GM12878 (cell line): ENCODE measurements at places on chromosomes 1 and 21.

DNA sequence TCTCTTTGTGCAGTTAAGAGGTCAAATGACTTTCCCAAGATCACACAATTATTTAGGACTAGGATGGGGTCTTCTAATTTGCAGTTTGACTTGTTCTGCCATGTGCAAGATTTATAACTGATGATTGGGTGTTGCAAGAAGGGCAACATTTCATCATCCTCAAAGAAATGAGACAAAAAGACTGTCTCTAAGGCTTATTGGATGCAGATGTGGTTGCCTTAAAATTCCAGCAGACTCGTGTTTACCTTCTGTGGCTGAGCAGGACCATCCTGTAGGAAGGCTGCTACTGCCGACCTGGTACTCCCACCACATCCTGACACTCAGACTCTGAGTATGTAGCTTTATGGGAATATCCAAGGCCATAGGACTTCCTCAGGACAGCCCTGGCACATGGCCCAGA, 99.9 kb upstream of the SGIP1 start:
- no peak for DNase-seq

GRCh38 chr1:235246022-235246948, 81.7 kb downstream of the ARID4B start:
- no peak for DNase-seq

- peak; percentile 71 for DNase-seq
Measured at GRCh38 chr1:24847995-24848881, 81.8 kb downstream of the RUNX3 start.

DNA sequence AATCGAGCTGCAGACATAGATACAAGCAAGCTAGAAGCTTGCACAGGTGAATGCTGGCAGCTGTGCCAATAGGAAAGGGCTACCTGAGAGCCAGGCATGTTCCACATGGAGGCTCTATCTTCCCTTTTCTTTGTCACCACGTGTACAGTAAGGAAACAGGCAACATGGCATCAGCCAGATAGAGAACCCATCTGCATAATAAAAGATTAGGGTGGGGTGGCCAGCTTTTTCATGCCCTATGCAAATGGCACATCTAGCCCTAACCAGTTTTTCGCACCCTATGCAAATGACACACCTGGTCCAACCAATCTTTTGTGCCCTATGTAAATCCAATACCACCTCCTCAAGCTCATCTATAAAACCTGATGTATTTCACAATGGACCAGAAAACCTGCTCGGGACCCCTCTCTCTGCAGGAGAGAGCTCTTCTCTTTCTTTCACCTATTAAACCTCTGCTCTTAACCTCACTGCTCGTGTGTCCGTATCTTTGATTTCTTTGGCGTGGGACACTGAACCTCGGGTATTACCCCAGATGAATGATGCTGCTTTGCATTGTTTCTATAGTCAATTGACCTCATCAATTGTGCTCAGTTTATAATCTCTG, 93.9 kb downstream of the SLC30A10 start:
- DNase-seq, result no peak

GRCh38 chr1:23554481-23555269, 4.6 kb downstream of the ID3 start:
- DNase-seq, result no peak

GRCh38 chr1:93768380-93768863, 86.8 kb upstream of the BCAR3 start:
- DNase-seq, result no peak

DNA sequence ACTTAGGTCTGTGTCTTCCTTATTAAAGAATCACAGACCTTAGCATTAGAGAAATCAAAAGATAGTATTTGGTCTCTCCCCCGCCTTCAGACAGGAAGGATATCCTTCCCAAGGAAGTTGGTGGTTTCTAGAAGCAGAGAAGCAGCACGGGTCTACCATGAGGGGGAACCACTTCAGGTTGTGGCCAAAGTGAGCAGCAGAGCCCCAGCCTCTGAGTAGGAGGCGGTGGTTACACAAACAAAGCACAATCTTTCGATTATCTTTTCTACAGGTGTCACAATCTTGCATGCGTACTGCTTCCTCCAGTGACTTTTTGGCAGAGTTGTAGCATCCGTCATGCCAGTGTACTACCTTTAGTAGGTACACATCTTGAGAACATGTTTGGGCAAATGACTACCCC, 8.8 kb downstream of the PGLYRP4 start:
- DNase-seq, result no peak

DNA sequence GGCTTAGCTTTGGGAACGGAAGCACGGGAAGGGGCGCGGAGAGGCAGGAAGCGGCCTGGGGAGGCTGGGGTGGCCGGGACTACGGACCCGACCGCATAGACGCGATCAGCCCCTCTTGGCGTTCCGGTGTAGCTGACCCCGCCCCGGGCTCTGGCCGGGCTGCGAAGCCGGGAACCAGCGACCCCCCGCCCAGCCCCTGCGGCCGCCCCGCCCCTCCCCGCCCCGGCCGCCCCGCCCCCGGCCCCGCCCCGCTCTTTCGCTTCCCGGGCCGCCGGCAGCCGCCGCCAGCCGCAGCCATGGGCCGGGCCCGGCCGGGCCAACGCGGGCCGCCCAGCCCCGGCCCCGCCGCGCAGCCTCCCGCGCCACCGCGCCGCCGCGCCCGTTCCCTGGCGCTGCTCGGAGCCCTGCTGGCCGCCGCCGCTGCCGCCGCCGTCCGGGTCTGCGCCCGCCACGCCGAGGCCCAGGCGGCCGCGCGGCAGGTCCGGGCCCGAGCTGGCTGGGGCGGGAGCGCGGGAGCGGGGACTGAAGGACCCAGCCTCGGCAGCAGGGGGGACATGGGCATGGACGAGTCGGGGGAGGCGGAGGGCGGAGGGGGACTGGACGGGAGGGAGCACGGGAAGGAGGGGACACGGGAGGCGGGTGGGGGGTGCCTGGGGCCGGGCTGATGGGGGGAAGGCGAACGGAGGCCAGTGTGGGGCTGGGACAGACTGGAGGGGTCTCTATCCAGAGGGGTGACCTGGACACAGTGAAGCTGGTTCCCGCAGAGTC, at the start of gene SELENON:
TSS of gene SELENON (plus strand) at position 259 of the 768 bp plus-strand sequence. CDS start at position 297, 38 bp downstream.
- no peak for DNase-seq

GRCh38 chr1:54866801-54867716, 19.9 kb downstream of the DHCR24 start:
- DNase-seq, result no peak

GRCh38 chr21:41762753-41763152, 4.1 kb downstream of the RIPK4 start:
- DNase-seq, result no peak

- no peak for DNase-seq
Measured at GRCh38 chr1:96772972-96773371, 51.4 kb downstream of the PTBP2 start.
